Glomerular endothelial cell (primary cell): ENCODE measurements at places on chromosomes 5 and 9. TPM values are rescaled to one million over a fixed set of nuclear protein-coding genes. Genes with fewer than 3 reads are reported as not detected.

GRCh38 chr9:24459953-24460352 lies 85.7 kb downstream of the IZUMO3 start:
- no peak for DNase-seq

DNA sequence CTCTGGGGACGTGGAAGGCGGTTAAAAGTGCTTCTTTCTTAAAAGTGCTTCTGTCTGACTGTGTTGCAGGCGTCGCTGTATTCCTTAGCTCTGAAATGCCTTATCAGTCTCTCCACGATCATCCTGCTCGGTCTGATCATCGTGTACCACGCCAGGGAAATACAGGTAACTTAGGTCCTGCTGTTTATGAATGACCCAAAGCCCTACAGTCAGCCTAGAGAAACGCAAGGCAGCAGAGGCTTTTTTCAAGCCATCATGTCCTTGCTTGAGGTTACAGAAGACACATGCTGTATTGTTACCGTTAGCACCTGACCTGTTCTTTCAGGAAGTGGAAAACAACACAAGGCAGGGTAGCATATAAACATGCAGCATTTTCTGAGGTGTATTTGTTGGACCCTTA lies 2.0 kb downstream of the KCNN2 start:
- DNase-seq = no peak

DNA sequence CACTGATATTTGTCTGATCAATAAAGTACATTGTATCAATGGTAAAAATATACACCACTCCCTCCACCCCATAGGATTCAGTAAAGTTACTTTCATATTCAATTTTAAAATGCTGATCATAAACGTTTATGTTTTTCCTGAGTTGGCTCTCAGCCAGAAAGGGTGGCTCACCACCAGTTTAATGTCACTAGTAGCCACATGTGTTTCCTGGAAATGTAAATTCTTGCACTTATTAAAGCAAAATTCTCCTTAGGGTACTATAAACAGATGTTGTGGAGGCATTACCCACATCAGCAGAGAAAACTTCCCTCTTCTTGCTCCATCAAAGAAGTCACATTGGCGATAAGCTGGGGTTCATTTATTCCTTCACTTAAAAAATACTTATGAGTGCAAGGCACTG lies 210.3 kb downstream of the SREK1 start:
- no peak for DNase-seq

- DNase-seq = no peak
Observed at GRCh38 chr9:95522871-95523370, 6.2 kb upstream of the PTCH1 start.

- no peak for DNase-seq
Observed at GRCh38 chr9:95224376-95225019, 93.0 kb downstream of the FANCC start.

- DNase-seq = no peak
Observed at GRCh38 chr5:163997965-163998364, 492.5 kb downstream of the MAT2B start.

GRCh38 chr9:93116072-93116961 lies 17.7 kb downstream of the NINJ1 start:
- DNase-seq = no peak

DNA sequence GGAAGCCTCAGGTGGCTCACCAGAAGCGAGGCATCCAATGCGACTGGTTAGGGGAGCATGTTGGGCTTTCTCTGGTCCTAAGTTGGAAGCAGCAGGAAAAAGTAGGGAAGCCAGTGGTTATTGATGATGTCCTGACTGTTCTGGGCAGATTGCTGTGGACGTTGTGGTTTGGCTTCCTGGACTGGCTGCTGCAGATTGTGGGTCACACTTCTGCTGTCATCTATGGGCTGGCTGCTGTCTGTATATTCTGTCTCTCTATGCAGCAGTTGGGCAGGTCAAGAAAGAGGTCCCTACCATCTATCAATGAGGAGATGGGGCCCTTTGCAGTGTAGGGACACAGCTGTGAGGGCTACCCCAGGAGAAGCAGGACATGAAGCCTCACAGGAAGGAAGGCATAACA lies 13.5 kb upstream of the MARCHF6 start:
- DNase-seq = no peak

- no peak for DNase-seq
Observed at GRCh38 chr9:97714435-97714834, 17.3 kb upstream of the XPA start.

DNA sequence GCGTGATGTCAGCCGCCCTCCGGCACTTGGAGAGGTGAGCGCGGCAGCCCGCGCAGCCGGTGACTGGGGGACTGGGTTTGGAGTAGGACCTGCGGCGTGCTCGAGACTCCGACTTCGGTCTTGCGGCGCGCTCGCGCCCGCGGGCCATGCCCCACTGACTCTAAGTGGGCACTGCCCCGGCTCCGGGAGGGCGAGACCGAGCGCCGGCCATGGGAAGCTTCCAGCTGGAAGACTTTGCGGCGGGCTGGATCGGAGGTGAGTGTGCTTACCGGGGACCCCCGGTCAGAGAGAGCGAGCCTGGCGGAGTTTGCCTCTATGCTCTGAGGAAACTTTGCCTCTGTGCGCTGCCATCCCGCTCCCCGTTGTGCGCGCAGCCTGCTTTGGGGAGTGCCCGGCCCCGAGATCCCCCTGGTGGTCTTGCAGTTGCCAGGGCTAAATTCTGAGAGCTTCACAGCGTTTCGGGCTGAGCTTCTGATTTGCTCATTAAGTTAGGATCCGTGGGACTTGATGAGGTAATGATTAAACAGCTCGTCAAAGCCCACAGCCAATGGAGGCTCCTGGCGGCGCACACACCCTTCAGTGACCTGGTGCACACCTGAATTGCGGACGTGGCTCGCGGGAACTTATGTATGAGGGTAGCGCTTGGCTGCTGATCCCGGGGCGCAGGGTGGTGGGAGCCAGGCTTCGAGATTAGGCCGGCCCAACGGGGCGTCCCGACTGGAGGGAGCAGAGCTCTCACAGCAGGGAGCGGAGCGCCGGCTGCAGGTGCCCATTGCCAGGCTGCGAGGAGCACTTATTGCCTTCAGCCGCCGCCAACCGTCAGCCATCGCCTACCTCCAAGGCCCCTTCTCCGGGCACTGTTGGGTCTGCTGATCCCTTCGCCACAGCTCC lies at the start of gene SLC25A48:
Gene SLC25A48, plus strand, starts transcription at position 25 of the 891 bp plus-strand sequence. Its CDS starts 185 bp downstream, at position 210.
- no peak for DNase-seq

DNA sequence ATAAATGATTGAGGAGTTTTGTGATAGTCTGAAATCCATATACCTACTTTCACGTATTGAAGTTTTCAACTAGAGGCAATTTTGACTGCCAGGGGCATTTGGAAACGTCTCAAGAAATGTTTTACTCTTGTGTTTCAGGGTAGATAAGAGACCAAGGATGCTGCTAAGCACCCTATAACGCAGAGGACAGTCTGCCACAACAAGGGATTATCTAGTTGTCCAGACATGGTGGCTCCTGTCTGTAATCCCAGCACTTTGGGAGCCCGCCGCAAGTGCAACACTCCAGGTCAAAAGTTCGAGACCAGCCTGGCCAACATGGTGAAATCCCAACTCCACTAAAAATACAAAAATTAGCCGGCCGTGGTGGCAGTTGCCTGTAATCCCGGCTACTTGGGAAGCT lies 133.7 kb upstream of the CCNG1 start:
- no peak for DNase-seq

- DNase-seq = no peak
Observed at GRCh38 chr5:3843706-3844105, 248.1 kb downstream of the IRX1 start.

DNA sequence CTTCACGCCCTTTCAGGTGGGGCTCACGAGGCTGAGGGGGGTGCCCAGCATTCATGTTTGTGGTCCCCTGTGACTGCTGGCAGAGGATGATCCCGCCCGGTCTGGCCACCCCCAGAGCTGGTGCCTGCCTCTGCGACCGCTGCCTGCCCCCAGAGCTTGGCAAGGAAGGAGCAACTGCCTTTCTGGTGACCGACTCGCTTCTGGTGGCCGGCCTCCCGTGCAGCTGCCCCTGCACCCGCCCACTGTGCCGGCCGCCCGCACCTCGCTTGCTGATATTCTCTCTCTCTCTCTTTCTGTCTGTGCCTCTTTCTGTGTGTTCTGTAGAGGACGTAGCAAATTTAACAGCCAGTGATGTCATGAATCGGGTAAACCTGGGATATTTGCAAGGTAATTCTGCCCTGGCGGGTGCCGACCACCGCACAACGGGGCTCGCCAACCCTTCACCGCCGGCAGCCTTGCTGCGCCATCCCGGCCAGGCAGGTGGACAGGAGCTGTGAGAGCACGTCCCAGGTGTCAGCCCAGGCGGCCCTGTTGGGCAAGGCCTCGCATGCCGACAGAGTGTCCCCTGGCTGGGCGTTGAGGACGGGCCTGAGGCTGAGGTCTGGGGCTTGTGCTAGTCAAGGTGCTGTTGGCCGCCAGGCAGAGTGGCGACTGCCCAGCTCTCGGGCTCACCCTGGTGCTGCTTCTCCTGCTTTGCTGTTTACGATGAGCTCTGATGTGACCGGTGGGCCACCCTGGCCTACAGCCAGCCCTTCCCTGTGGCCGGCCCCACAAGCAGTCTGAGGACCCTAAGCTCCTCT lies 86.0 kb downstream of the KCNT1 start:
- DNase-seq = no peak

- no peak for DNase-seq
Observed at GRCh38 chr9:126449725-126450667, 123.4 kb downstream of the MVB12B start.

DNA sequence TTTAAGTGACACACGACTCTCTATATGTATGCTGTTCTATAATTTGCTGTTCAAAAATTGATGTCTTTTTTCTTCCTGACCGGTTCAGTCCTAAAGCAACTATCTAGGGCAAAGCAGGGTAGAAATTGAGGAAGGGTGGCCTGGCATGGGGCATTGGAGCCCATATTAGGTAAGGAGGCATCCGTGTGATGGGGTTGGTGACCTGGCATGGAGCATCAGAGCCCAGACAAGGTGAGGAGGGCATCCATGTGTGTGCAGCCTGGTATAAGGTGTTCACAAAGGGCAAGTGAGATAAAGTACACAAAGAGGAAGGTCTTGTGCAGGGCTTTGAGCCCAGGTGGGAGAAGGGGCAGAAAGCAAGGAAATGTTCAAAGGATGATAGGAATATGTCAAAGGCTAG lies 104.9 kb downstream of the PAM start:
- no peak for DNase-seq

DNA sequence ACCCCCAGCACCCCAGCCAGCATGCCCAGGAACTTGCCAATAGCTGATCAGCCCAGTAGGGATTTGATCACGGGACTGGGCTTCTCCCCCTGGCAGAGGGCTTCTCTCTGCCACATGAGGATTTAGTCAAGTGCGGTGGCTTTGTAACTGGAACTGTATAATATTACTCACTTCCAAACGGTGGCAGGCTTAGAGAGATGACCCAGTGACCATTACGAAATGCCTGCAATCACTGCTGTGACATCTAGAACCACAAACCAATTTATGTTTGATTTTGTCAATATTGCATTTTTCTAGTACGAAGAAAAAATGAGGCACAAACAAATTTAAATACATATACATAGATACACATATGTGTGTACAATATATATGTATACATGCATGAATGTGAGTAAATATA lies 192.1 kb downstream of the ERCC6L2 start:
- DNase-seq = no peak

The UNC5A gene
- 18.5 and 24.0 TPM in 2 replicates for total RNA-seq

The YTHDC2 gene
- total RNA-seq = 12.6 and 21.8 TPM in 2 replicates

The PITX1 gene
- total RNA-seq = not detected in 2 replicates

The CTXN3 gene
- total RNA-seq = not detected in 2 replicates

The TMEM174 gene
- total RNA-seq = not detected in 2 replicates

The IL31RA gene
- 0.76 and 3.5 TPM in 2 replicates for total RNA-seq
